H7 (cell line): ENCODE measurements at places on chromosomes 7 and 10. TPM values are rescaled to one million over a fixed set of nuclear protein-coding genes. Genes with fewer than 3 reads are reported as not detected.

SYNPO2L gene
- 0.11 TPM in 1 of 2 replicates, not detected in the other for total RNA-seq

KEL gene
- 1.7 and 7.7 TPM in 2 replicates for total RNA-seq

MSMB gene
- total RNA-seq = 0.89 TPM in 1 of 2 replicates, not detected in the other

A1CF gene
- not detected in 2 replicates for total RNA-seq

ANXA7 gene
- total RNA-seq = 94.1 and 97.7 TPM in 2 replicates

KCND2 gene
- 3.4 and 5.7 TPM in 2 replicates for total RNA-seq

LRRC61 gene
- total RNA-seq = 38.3 and 39.4 TPM in 2 replicates

SCART1 gene
- 0.03 and 0.44 TPM in 2 replicates for total RNA-seq

ICA1 gene
- total RNA-seq = 5.4 and 11.8 TPM in 2 replicates

OR6V1 gene
- total RNA-seq = not detected in 2 replicates

FFAR4 gene
- not detected in 2 replicates for total RNA-seq

SPDYE16 gene
- total RNA-seq = not detected in 2 replicates

SDK1 gene
- 2.4 and 4.1 TPM in 2 replicates for total RNA-seq

CDK13 gene
- total RNA-seq = 30.6 and 48.5 TPM in 2 replicates
